ENCODE measurements at places on chromosomes 2 and 18.

- no peak for DNase-seq
These were observed 87.0 kb downstream of the WDR7 start for GRCh38 chr18:56738184-56738583.

GRCh38 chr2:10973766-10974165 lies 62.0 kb downstream of the KCNF1 start:
- no peak for DNase-seq

DNA sequence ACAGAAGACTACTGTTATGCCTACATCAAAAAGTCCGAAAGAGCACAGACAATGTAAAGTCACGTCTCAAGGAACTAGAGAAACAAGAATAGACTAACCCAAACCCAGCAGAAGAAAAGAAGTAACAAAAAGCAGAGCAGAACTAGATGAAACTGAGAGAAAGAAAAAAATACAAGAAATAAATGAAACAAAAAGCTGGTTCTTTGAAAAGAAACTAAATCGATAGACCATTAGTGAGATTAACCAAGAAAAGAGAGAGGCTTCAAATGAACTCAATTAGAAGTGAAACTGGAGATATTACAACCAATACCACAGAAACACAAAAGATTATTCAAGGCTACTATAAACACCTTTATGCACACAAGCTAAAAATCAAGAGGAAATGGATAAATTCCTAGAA lies 271.8 kb downstream of the MBD2 start:
- no peak for DNase-seq

- DNase-seq: no peak
These were observed 73.6 kb upstream of the RGPD5 start for GRCh38 chr2:109720380-109721106.

DNA sequence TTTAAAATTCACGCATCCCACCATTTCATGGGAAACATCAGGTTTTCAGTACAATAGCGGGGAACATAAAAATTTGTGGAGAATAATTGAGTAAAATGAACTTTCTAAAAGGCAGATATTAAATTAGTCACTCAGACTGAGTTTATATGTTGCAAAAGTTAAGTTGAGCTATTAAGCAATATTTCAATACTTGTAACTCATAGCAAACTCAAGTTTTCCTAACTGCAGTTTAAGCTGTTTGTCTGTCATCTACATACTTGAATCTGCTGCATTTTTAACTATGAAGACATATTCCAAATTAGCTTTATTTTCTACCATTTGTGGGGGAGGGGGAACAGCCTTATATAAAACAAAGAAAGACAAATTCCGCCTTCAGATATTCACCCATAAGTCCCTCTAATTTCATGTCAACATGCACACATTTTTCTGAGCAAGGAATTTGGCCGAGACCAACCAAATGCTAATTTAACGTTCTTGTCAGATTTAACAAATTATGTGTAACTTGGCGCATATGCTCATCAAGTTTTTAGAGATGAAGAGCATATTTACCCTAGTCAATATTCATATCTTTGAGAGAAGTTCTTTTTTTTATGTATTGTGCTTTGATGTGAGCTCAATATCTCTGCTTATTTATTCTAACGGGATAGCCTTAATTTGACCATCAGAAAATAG lies 462.9 kb downstream of the TXNL1 start:
- DNase-seq: no peak

DNA sequence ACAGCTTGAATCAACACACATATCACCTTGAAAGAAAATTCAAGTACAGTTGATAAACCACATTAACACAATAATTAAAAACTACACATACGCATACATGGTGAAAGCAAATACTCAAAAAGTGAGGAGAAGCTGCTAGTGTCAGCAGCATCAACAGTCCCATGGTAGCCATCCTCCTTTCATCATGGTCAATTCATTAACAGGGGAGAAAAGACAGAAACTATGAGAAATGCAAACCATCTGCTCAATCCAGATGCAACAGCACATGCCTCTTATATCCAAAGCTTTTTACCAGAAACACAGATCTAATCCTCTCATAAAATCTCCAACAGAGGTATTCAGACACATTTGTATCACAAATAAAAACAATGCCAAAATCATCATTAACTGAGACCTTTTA lies 81.9 kb upstream of the CHRNA1 start:
- no peak for DNase-seq

- DNase-seq: no peak
These were observed 84.3 kb downstream of the ACOXL start for GRCh38 chr2:110816404-110817365.

- DNase-seq: no peak
These were observed 63.3 kb upstream of the SMAD7 start for GRCh38 chr18:49013961-49014604.

- DNase-seq: no peak
These were observed 364.4 kb upstream of the GCFC2 start for GRCh38 chr2:76075126-76075525.

GRCh38 chr2:100653449-100654035 lies 90.7 kb downstream of the PDCL3 start:
- DNase-seq: no peak

- DNase-seq: no peak
These were observed 38.7 kb downstream of the MTCL1 start for GRCh38 chr18:8744038-8744437.

DNA sequence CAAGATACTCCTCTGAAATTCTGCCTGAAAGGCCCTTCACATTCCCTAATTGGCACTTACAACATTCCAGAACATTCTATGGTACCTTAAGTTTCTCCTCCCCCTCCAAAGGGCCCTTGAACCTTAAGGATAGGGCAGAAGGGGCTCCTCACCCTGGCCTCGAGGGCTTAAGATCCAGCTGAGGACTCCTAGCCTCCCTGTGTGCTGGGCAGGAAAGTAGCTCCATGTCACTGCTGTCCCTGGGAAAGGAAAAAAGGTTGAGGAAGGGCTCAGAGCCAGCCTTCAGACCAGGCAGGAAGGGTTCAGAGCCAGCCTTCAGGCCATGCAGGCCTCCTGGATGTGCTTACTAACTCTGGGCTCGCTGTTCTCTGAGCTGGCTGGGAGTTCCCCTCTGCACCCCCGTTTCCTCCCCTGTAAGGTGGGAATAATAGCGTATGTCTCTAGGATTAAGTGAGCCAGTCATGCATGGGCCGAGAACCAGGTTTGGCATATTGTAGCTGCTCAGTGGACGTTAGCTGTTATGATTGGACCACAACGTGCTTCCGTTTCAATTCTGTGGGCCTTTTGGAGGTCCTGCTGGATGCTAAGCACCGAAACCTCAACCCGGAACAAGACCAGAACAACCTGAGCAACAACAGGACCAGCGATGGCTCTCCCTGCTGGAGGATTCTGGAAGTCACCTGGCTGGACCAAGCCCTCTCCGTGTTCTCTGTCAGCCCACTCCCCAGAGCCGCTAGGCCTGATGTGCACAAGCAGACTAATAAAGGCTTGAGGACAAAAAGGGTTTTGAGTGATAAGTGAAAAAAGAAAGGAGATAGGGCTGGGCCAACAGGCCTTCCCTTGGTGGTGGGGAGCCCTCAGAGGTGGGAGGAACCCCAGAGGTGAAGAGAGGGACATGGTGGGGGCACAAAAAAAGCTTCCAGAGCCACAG lies 1.0 kb upstream of the B3GNT7 start:
- DNase-seq: no peak

- DNase-seq: no peak
These were observed 319 bp upstream of the EN1 start for GRCh38 chr2:118847762-118848172.

GRCh38 chr18:70250781-70251180 lies 38.1 kb upstream of the SOCS6 start:
- no peak for DNase-seq

DNA sequence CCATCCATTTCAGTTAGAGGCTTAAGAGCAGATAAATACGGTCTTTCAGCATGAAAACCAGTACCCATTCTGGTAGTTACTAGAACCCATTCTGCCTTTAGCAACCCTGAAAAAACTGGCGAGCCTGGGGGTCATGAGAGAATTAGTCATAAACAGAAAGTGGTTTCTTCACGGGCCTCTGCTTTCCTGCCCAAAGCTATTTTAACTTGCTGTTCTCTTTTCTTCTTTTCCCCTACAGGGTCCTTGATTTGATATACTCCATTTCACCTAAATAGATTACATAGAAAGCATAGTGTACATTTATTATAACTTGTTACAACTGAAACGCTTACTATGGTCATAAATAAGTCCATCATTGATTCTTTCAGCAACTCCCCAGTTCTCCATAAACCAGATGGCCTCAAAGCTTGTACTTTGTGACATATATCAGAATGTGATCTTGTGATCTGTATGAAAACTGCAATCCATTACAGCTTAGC lies 48.3 kb downstream of the WDFY1 start:
- DNase-seq: no peak

- no peak for DNase-seq
These were observed 30.8 kb downstream of the FBXO48 start for GRCh38 chr2:68436270-68436669.

GRCh38 chr2:207503234-207503633 lies 26.5 kb upstream of the CREB1 start:
- DNase-seq: no peak

DNA sequence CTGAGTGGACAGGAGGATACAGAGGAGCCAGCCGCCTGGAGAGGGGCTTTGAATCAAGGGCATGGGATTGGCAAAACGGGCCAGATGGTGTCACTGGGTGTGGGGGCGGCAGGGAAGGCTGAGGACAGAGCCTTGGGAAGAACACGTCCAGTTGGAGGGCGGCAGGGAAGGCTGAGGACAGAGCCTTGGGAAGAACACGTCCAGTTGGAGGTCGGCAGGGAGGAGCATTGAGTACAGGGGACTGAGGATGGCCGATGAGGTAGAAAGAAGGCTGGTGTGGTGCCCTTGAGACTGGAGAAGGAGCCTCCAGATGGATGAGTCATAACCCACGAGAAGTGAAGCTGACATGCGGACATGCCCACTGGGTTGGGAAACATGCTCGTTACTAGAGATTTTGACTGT lies 4.5 kb downstream of the HES6 start:
- DNase-seq: no peak

- DNase-seq: no peak
These were observed 544.9 kb upstream of the SETBP1 start for GRCh38 chr18:44135741-44136140.

DNA sequence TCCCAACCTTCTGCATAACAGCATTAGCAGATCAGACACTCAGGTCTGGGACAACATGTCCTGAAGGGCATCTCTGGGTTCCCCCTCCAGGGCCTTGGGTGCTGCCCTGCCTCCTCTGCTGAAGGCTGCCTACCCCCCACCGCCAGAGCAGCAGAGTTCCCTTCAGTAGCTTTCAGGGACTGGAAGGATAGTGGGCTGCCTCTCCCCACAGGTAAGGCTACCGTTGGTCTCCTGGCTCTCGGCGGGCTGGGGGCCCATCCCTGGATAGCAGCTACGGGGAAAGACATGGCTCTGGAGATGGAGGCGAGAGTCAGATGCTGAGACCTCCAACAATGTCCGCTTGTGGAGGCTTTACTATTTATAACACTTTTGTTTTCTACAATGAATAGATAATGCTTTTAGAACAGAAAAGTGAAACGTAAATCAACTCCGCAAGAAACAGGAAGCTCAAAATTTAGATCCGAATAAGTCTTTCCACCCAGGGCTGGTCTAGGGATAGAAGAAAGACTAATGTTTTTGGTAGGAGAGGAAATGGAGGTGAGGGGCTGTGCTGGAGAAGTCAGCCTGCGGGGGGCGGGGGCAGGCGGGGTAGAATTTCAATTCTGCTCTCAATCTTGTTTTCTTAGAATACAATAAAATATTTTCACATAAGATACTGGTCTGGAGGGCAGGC lies 58.4 kb downstream of the ARL4C start:
- no peak for DNase-seq

DNA sequence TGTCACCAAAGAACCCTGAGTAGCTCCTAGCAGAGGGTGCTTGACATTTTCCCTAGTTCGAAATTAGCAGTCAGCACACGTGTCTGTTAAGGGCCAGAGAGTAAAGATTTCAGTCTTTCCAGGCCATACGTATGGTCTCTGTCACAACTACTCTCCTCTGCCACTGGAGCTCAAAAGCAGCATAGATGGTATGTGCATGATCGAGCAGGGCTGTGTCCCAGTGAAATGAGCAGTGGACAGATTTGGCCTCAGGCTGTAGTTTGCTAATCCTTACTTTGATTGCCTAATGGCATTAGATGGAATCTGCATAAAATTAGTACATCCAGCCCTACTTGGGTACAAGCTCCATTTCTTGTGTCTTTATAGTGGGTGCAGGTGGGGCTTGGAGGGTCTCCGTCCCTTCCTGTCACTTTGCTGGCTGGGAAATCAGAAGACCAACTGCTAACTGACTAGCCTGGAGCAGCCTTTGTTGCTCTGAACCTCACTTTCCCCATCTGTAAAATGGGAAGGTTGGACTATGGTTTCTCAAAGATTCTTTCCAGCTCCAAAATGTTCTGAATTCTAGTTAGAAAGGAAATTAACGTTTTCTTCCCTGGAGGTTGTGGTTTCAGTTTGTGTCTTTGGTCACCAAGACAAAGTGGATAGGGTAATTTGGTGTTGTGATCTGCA lies 108.5 kb downstream of the GLI2 start:
- DNase-seq: no peak

- no peak for DNase-seq
These were observed 85.3 kb upstream of the ITGA6 start for GRCh38 chr2:172342078-172342477.

DNA sequence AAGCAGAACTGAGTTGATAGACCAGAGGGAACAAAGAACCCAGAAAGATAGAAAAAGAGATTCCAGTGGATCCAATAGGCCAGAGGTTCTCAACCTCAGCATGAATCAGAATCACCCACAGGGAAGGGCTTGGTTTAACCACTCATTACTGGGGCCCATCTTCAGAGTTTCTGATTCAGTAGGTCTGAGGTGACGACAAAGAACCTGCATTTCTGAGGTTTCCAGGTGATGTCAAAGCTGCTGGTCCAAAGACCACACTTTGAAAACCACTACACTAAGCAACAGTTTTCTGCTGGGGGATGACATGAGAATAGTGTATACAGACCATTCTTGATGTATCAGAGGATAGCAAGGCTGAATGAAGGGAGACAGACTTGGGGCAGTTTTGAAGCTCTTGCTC lies 296.9 kb upstream of the STON1 start:
- no peak for DNase-seq

GRCh38 chr2:222239945-222240675 lies 58.7 kb downstream of the PAX3 start:
- no peak for DNase-seq

- no peak for DNase-seq
These were observed 347.0 kb downstream of the ZNF804A start for GRCh38 chr2:184945326-184945725.

- no peak for DNase-seq
These were observed 733.2 kb upstream of the PKDCC start for GRCh38 chr2:41314511-41315070.

DNA sequence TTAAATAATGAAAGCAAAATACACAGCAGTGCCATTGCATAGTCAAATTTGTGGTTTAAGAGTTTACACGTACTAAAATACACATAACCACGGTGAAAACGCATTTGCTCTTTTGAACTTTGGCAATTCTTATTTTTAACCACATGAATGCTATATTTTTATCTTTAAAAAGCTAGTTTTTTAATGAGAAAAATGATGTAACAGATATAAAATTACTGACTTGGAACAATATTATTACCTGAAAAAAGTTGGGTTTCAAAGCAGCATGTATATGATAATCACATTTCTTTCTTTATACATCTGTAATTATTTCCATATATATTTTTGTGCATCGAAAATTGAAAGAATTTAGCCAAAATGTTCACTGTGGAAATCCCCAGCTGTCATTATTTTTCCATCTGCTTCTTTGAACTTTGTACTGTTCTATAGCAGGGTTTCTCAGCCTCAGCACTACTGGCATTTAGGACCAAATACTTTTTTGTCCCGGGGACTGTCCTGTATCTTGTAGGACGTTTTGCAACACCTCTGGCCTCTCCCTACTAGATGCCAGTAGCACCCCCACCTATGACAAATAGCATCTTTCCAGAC lies 75.9 kb upstream of the CAB39 start:
- no peak for DNase-seq

All from activated naive CD4-positive, alpha-beta T cell treated with Interleukin-2 at 50 U/mL for 16 hours (primary cell).